ENCODE measurements at places on chromosomes 16 and 17. TPM values are rescaled to one million over a fixed set of nuclear protein-coding genes. Genes with fewer than 3 reads are reported as not detected.

GRCh38 chr17:72696156-72696555 is 396.3 kb downstream of the SLC39A11 start:
- no peak for DNase-seq

KCTD5 gene
- 27.2 TPM for total RNA-seq

DNA sequence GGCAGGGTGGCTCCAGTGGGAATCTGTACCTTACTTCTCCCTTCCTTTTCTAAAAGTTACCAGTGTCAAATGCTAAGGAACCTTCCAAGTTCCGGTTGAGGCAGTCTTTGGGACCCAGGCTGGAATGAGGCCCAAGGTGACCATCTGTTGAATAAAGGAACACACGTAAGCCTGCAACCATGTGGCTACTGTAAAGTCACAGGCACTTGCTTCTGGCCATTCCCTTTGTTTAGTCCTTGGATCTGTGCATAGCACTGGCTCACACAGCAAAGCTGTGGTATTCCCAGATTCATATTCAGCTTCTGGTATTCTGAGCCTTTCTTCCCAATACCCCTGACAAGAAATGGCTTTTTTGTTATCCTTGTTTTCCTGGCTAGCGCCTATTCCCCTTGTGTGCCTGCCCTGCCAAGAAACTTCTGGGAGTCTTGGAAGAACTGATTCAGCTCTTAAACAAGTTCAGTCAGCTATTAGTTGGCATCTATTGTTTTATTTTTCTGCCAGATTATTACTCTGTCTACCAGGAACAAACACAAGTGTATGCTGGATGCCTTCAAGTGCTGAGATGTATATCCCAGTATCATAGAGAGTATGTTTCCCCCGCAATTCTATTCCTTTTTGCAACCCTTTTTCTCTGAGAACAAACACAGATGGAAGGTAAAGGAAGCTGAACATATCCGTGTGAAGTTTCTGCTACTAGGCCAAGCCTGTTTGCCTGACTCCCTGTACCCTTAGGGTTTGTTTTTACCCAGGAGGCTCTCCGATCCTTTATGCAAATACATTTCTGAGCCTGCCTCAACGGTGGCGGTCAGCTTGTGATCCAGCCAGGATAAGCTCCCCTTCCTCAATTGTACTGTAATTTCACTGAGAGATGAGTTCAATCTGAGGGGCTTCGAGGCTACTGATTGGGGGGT is 13.2 kb downstream of the TMEM238L start:
- peak; percentile 81 for DNase-seq

DNA sequence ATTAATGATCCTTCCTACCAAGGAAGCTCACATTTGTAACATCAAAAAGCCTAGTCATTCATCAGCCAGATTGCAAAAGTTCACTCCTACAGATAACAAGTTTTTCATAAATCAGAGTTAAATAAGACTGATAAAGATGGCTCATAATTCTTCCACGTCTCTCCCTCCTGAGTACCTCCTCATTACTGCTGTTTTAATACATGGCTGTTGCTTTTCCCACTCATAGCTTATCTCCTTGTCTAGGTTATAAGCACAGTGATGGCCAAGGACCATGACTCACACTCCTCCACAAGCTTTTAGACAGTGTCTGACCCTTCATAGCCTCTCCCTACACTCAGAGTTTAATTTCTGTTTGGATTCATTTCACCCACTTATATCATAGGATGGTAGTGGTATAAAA is 100.9 kb upstream of the MON1B start:
- no peak for DNase-seq

- no peak for DNase-seq
These were observed 10.7 kb downstream of the EPOP start for GRCh38 chr17:38663964-38664644.

- no peak for DNase-seq
These were observed 14.1 kb upstream of the CIBAR2 start for GRCh38 chr16:85126394-85126704.

SPHK1 gene
- total RNA-seq = 2.9 TPM
